ENCODE measurements at places on chromosomes 11 and 22.

DNA sequence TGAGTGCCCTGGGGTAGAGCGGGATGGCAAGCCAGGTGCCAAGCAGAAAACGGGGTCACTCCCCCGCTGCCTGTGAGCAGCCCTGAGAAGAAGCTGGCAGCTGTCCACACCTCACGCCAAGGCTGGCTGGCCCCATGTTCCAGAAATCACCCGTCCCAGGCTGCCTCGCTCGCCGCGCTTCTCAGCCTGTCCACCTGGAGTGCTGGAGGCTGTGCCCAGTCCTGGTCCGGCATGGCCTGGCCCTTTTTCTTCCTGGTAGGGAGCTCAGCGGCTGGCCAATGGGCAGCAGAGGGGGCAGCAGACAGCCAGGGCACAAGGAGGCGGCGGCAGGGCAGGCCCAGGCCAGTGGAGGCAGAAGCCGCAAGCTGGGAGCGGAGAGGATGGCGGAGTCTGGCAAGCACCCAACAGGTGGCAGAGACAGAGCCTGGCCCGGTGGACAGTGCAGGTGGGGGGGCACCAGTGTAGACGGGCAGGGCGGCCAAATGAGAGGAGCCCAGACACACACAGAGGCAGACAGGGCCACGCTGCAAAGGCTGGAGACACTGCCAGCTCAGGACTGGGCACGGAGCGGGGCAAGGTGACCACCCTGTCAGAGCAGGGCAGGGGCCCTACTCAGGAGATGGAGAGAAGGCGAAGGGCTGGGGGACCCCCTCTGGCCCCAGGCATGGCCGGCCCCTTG is 37.2 kb upstream of the TH start:
- H3K27me3 ChIP-seq, result peaks cover 13% of the 10 kb centered on the region
- no peaks in the 10 kb centered on the region for H3K36me3 ChIP-seq
- no peak for DNase-seq
- H3K27ac ChIP-seq, result no peak overlapping the region

DNA sequence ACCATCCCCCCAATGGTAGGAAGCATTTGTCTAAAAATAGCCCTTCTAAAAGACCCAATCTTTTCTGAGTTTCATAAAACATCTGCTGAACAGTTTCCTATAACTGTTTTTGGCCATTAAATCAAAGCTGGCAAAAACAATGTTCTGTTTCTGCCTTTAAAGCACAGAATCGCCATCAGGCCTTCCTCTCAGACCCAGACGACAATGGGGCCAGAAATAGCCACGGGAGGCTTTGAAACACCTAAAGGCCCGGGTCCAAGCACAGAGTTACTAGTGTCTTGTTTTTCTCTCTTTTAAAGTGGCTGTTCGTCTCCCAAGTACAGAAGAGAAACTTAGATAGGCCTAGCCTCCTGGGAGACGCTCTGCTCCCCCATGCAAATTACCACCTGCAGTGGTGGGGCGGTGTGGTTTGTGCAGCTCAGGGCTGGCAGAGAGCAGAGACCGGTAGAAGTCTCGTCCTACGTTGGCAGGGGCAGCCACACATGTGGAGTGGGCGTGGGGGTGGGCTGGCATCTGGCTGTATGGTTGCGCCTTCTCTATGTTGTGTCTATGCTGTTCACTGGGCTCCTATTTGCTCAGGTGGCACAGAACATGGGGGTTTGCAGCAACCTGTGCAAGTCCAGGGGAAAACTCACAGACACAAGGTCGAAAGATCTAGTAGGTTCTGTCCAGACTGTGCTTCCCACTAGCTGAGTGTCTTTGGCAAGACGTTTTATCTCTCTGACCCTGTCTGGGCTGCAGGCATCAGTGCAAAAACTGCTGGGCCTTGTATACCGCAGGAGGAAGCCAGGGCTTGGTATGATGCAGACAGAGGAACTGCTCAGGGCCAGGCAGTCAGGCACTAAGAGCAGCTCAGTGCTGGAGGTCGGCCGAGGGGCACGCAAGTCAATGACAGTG is 23.6 kb upstream of the ETS1 start:
- peak overlapping the region; percentile 79 for H3K4me3 ChIP-seq
- H3K4me1 ChIP-seq, result peaks cover 93% of the 10 kb centered on the region
- peak; percentile 79 for DNase-seq
- H3K27me3 ChIP-seq, result no peaks in the 10 kb centered on the region

GRCh38 chr11:101741061-101741460 is 157.3 kb upstream of the TRPC6 start:
- no peaks in the 10 kb centered on the region for H3K27me3 ChIP-seq
- H3K36me3 ChIP-seq, result no peaks in the 10 kb centered on the region
- no peak overlapping the region for H3K27ac ChIP-seq
- no peak for DNase-seq
- H3K4me1 ChIP-seq, result no peaks in the 10 kb centered on the region

DNA sequence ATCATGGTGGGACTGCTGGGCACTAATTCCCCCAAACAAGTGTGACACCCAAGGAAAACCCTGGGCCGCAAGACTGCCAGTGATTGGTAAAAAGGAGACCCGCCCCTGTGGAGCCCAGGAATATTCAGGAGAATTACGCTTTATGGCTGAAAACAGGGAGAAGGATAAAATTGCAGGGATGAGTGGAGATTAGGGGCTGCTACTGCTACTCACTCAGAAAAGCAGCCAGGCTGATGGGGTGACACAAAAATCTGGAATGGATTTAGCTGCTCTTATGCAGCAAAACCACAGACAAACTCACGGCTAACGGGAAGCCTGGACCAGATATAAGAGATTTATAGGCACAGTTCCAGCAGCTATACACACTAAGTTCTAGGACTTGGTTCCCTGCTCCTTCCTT is 4.4 kb upstream of the FBXO3 start:
- H3K27me3 ChIP-seq, result peaks cover 33% of the 10 kb centered on the region
- H3K4me1 ChIP-seq, result peaks cover 17% of the 10 kb centered on the region
- H3K27ac ChIP-seq, result no peak overlapping the region

DNA sequence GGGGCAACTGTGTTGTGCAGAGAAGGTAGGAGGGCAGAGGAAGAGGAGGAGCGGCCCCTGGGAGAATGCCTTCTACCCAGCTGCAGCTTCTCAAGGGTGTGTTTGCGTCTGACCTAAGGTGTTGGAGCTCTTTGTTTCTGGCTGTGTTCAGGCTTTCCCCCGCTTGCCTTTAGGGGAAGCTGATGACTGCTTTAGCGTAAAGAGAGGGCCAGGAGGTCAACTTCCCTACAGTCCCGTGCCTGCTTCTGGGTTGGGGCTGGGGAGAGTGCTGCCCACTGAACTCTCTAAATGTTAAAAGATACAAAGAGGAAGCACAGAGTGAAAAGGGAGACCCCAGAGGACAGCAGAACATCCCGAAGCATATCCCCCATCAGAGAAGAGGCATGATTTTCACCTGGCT is 99.2 kb downstream of the PTPRJ start:
- H3K27me3 ChIP-seq, result no peaks in the 10 kb centered on the region
- DNase-seq, result no peak
- H3K4me1 ChIP-seq, result peaks cover 62% of the 10 kb centered on the region
- no peak overlapping the region for H3K4me3 ChIP-seq
- peak overlapping the region; percentile 16 for H3K27ac ChIP-seq

DNA sequence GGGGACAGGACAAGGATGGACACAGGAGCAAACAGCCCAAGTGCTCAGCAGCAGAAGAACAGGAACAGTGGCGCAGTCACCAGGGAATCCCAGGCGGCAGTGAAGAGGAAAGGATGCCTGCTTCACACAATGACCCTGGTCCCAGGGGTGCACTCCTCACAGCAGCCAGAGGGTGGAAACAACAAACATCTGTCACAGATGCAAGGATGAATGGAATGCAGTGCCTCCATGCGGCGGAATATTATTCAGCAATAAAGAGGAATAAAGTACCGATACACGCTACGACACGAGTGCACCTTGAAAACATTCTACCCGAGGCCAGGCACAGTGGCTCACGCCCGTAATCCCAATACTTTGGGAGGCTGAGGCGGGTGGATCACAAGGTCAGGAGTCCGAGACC is 12.7 kb downstream of the CSNK1E start:
- DNase-seq, result no peak
- H3K4me3 ChIP-seq, result no peak overlapping the region
- peaks cover 44% of the 10 kb centered on the region for H3K36me3 ChIP-seq
- H3K27me3 ChIP-seq, result no peaks in the 10 kb centered on the region
- peaks cover 38% of the 10 kb centered on the region for H3K4me1 ChIP-seq

GRCh38 chr11:96143041-96143521 is 199.9 kb downstream of the MAML2 start:
- DNase-seq, result no peak
- H3K27me3 ChIP-seq, result no peaks in the 10 kb centered on the region
- peaks cover 12% of the 10 kb centered on the region for H3K4me1 ChIP-seq
- H3K36me3 ChIP-seq, result peaks cover 5% of the 10 kb centered on the region
- no peak overlapping the region for H3K4me3 ChIP-seq

- H3K27me3 ChIP-seq, result peaks cover 29% of the 10 kb centered on the region
- no peak overlapping the region for H3K27ac ChIP-seq
- peaks cover 5% of the 10 kb centered on the region for H3K4me1 ChIP-seq
- H3K36me3 ChIP-seq, result no peaks in the 10 kb centered on the region
- DNase-seq, result no peak
- H3K4me3 ChIP-seq, result no peak overlapping the region
Measured at GRCh38 chr11:12003336-12003735, 5.1 kb downstream of the DKK3 start.

- no peak for DNase-seq
- H3K4me3 ChIP-seq, result no peak overlapping the region
- H3K4me1 ChIP-seq, result peaks cover 7% of the 10 kb centered on the region
- no peaks in the 10 kb centered on the region for H3K36me3 ChIP-seq
- H3K27me3 ChIP-seq, result peaks cover 70% of the 10 kb centered on the region
- H3K27ac ChIP-seq, result no peak overlapping the region
Measured at GRCh38 chr11:20608934-20609333, 9.5 kb downstream of the SLC6A5 start.

DNA sequence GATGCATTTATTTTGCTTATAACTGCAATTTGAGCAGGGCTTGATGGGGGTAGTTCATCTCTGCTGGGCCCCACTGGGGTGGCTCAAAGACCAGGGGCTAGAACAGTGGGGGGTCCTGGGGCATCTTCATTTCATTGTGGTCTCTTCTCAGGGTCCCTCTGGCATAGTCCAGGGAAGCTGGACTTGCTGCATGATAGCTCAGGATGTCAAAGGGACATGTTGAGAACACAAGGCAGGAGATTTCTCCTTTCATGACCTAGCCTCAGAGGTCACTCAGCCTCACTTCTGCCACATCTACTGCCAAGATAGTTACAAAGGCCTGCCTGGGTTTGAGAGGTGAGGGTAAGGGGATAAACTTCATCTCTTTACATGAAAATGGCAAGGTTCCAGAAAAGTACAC is 89.5 kb downstream of the CWC15 start:
- no peaks in the 10 kb centered on the region for H3K36me3 ChIP-seq
- DNase-seq, result no peak
- peaks cover 4% of the 10 kb centered on the region for H3K4me1 ChIP-seq
- no peaks in the 10 kb centered on the region for H3K27me3 ChIP-seq
- H3K4me3 ChIP-seq, result no peak overlapping the region

- H3K4me3 ChIP-seq, result no peak overlapping the region
- H3K36me3 ChIP-seq, result peaks cover 14% of the 10 kb centered on the region
- DNase-seq, result no peak
- H3K27me3 ChIP-seq, result no peaks in the 10 kb centered on the region
- no peak overlapping the region for H3K27ac ChIP-seq
- H3K4me1 ChIP-seq, result peaks cover 12% of the 10 kb centered on the region
Measured at GRCh38 chr22:46172522-46173110, 22.3 kb downstream of the PPARA start.

DNA sequence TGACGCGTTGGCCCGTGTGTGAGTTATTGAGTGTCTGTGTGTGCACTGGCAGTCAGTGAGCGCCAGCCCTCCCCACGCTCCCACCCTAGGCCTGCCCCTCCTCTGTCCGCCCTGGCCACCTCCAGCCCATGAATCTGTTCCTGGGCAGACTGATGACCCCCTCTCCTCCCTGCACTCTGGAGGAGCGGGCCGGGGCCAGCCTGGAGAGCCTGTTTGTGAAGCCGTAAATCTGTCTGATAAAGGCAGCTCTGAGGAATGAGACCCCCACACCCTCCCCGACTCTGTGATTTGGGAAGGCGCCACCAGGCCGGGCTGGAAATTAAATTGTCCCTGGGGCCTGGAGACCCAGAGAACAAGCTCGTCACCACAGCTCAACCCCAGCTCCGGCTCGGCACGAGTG is 8.6 kb downstream of the TSSC4 start:
- H3K4me3 ChIP-seq, result no peak overlapping the region
- H3K4me1 ChIP-seq, result no peaks in the 10 kb centered on the region
- H3K36me3 ChIP-seq, result peaks cover 6% of the 10 kb centered on the region
- no peak for DNase-seq
- no peaks in the 10 kb centered on the region for H3K27me3 ChIP-seq

DNA sequence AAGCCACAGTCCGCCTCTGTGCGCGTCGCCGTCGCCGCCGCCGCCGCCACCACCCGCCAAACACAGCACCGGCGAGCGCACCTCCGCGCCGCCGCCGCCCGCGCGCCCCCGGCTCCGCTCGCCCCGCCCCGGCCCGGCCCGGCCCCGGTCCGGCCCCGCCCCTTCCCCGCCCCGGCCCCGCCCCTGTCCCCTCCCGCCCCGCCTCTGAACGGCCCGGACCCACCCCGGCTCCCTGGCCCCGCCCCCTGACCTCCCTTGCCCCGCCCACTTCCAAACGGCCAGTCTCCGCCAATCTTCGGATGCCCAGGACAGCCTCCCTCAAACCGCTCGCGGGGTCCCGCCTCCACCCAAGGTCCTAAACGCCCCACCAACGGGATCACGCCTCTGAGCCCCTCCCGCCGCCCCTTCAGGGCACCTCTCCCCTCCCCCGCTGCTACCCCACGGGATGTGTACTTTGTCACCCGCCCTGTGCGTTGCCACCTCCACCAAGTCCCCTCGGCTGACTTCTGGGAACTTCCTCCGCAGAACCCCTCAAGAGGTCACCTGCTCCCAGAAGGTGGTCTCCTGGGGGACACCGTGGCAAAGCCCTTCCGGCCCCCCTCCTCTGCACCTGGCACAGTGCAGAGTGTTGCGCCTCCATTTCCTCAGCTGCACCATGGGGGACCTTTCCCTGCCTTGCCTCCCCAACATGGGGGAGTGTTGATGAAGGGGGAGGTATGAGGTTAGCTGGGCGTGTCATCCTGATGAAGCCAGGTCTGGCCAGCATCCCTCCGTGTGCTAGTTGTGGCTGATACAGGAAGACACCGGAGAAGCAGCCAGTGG is at the start of gene KIAA0930:
TSS of gene KIAA0930 (minus strand) at position 85 of the 822 bp plus-strand sequence. CDS start 191 bp downstream, outside the sequence.
- H3K4me3 ChIP-seq, result peak within 1 kb of the TSS; percentile 87
- H3K27me3 ChIP-seq, result no peaks in the 10 kb centered on the region
- H3K36me3 ChIP-seq, result peaks cover 14% of the 10 kb centered on the region
- peak within 1 kb of the TSS; percentile 88 for H3K27ac ChIP-seq
- H3K4me1 ChIP-seq, result peaks cover 60% of the 10 kb centered on the region

GRCh38 chr11:12975195-12975594 is 33.9 kb upstream of the RASSF10 start:
- no peak for DNase-seq
- H3K27me3 ChIP-seq, result peaks cover 8% of the 10 kb centered on the region
- no peak overlapping the region for H3K27ac ChIP-seq
- no peak overlapping the region for H3K4me3 ChIP-seq
- H3K4me1 ChIP-seq, result no peaks in the 10 kb centered on the region

DNA sequence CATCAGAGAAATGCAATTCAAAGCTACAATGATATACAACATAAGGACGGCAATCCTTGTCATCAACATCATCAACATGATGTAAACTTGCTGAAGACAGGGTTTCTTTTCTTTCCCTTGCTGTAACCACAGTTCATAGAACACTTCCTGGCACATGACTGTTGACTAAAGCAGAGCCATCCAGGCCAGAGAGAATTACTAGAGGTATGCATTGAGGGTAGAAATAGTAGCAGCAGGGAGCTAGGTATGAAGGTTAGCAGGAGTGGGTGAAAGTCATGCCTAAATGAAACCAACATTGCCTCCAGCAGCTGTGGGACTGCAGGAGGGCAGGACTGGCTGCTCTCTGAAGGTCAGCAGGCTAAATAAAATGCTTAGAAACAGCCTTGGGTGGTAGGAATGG is 103.7 kb downstream of the LRRC32 start:
- DNase-seq, result no peak
- peaks cover 6% of the 10 kb centered on the region for H3K4me1 ChIP-seq
- H3K27me3 ChIP-seq, result peaks cover 13% of the 10 kb centered on the region
- H3K4me3 ChIP-seq, result no peak overlapping the region

Data from activated B cell treated with CpG ODN at 0.5 μM for 24 hours (primary cell).